Stimulated activated CD8-positive, alpha-beta memory T cell treated with anti-CD3 and anti-CD28 coated beads, Interleukin-15, amount 100 ng/mL, for 1 hour (primary cell): ENCODE measurements at places on chromosomes 12 and 14.

GRCh38 chr14:32202491-32202997 lies 525 bp downstream of the RNU6-8 start:
- no peak for DNase-seq

DNA sequence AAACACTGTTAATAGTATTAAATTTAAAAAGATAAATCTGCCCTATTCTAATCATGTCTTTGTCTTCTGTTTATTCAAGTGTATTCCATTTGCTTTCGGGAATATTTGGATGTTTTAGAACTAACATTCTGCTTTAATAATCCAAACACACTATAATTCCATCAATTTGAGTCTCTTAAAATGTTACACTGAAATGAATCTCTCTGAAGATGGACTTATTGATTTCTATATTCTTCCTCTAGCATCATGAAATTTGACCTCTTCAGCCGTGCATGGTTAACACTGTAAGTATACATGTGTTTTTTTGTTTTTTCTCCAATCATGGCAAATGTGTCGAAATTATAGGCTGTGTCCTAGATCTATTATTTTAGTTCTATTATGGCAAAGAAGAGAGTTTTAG lies 339.2 kb downstream of the ACSS3 start:
- no peak for DNase-seq

DNA sequence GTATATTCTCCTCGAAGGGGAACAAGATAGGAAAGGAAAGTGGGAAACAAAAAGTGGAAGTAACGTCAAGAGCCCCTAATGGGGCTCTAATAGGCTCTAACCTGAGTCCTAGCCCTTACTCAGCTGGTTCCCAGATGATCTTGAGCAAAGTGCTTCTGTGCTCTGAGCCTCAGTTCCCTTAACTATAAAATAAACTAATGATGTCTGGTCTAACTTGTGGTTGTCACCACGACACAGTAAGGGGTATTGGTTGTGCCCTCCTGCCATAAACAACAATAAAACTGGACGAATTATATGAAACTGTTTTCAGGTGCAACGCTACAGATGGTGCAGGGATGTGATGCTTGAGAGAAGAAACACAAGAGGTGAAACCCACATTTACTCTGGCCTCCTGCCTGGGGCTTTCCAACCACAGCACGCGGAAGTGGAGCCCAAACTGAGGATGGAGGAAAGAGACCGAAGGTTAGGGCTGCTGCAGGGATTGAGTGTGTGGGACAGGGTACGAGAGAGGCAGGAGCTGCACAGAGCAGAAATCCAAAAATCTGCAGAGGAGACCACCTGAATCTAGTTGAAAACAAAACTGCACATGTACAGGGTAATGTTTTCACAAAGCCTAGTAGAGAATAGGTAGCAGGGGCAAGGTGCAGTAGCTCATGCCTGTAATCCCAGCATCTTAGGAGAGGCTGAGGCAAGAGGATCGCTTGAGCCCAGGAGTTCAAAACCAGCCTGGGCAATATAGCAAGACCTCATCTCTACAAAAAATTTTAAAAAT lies 45.6 kb upstream of the BCL2L14 start:
- DNase-seq = no peak

- DNase-seq = no peak
These were observed 47.7 kb downstream of the CLMN start for GRCh38 chr14:95272057-95272456.

DNA sequence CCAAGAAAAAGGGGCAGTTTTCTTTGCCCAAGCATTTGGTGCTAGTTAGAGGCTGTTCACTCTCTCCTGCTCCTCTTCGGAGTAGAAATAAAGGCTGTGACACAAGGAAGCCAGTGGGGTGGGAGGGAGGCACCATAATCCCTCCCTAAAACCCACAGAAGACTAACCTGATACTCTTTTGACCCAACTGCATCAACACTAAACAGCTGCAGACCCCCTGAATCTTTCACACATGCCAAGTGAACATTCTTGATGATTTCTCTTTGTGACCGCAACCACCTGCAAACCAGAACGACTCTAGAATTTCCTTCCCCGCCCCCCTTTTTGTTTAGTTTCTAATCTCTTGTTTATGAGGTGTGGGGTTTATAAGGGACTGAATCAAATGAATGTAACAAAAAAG lies 175.8 kb upstream of the BCL2L14 start:
- no peak for DNase-seq

DNA sequence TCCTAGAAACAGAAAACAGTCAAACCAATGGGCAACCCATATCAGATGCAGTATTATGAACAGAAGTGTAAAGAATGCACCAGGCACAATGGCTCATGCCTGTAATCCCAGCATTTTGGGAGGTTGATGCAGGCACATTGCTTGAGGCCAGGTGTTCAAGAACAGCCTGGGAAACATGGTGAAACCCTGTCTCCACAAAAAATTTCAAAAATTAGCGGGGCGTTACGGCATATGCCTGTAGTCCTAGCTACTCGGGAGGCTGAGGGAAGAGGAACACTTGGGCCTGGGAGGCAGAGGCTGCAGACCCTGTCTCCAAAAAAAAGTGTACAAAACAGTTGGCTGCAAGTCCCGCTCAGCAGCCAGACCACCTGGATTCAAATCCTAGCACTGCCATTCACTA lies 4.9 kb downstream of the PXN start:
- no peak for DNase-seq

GRCh38 chr14:103071544-103072251 lies 12.3 kb upstream of the LBHD2 start:
- no peak for DNase-seq

DNA sequence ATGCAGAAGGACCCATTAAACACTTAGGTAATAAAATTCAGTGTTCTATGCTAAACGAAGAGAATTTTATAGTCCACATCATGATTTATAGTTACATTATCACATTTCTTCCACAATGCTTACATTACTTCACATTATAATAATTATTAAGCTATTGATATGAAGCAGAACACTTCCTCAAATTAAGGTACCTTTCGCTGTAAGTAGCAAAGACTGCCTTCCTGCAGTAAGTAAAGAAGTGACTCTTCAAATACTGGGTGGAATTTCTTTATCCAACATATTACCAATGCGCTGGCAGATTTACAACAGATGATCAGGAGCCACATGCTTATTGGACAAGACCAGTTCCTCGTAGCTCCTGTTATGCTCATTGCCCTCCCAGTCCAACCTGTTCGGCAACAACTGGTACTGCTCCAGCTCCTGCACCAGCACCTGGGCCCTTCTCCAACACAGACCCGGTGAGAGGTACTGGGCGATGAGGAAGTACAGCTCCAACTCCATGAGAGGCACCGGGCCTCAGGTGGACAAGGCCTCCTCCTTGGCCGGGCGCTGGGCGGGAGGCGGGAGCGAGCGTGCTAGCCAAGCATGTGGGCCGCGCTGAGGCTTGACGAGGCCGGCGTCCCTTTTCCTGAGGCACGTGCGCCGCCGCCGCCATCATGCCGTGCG lies 210.7 kb upstream of the ATP2B1 start:
- DNase-seq = no peak

DNA sequence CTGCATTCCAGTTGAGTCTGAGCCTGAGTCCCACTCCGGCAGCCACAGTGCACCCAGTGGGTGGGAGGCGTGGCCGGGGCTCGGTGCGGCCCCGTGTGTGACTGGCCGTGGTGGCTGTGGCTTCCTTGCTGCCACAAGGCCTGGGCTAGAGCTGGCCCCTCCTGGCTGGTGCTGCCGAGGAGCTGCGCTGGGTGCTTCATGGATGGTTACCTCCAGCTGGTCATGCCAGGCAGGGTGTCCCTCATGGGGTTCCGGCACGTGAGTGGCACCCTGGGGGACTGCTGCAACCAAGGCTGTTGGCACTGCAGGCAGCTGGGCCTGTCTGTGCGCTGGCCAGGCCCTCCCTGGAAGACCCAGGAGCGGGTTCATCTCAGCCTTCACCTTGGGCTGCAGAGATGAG lies 62.7 kb downstream of the KIF26A start:
- DNase-seq = no peak

DNA sequence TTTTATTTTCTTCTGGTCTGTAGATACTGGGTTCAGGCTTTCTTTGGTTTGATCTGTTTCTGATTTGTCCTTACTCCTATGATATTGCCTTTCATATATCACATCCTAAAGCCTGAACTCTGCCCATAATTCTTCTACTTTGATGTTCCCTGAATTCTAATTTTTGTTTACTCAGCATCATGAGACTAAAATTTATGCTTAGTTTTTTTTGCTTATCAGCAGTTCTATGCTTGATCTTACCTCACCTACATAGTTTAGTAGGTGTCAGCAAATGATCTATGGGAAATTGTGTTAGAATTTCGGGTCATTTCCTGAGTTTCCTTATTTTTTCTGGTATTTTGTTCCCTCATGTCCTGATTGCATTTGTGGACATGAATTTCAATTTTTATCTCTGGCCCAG lies 94.2 kb downstream of the TMEM117 start:
- DNase-seq = no peak

DNA sequence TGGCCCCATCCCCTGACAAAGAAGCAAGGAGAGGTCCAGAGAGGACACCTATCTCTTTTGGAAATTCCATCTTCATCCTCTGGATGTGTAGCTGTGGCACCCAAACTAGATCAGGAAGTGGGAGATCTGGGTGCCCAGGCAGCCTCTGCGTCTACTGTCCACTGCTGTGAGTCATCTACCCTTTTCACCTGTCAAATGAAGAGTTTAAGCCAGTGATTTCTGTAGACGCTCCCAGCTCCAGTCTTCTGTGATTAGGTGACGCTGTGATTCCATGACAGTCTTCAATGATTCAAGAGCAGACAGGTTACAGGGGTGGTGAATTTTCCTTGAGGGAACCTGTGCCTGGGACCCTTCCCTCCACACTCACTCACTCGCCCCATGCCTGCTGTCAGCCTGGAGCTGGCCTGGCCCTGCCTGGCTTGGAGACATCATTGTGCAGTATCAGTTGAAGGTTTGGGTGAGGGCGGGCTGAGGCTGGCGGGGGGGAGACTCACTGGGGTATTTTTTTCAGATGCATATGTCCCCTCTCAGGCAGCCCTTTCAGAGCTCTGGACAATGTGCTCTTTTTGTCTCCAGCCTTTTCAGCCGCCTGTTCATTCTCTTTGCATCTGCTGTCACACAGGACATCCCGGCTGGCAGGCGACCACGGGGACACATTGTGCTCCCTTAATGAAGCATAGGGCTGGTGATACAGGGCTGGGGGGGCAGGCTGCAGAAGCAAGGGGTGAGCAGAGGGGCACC lies 56.8 kb upstream of the PARP11 start:
- no peak for DNase-seq

GRCh38 chr12:122080149-122081082 lies 1.9 kb downstream of the MLXIP start:
- DNase-seq = no peak

DNA sequence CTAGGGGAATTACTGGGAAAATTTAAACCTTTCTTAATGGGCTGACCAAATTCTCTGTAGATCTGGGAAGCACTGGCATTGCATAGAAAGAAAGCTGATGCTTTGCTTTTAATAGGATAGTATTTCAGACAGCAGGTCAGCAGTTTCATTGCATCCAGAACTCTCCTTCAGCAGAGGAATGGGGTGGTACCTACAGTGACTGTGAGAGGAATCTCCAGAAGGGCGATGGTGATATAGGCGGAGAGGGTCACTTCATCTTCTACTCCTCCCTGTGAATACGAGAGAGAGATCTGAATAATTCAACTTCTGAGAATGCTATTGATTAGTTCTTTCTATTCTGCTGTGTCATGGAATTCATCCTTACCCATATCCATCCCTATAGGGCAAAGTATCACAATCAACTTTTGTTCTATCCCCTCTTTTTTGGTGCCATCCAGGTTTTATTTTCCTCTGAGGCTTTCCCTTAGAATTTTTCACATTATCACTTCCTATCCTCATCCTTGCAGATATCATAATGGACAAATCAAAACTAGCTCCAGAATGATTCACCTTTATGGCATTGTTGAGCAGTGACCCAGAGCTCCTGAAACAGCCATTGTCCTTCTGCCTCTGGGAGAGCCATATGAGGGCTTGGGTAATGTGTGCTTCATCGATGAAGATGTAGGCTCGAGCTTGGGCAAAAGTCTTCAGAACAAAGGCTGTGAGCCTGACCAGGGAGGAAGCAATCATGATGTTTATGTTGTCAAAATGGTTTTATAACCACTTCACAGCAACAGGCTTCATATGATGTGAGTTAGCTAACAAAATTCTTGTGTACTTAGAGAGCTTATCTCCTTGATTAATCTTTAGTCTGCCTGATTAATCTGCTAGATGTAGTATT lies 38.3 kb downstream of the A2M start:
- DNase-seq = no peak
